Small intestine (tissue), 16 donors: ENCODE measurements at places on chromosomes 7 and 10. TPM values are rescaled to one million over a fixed set of nuclear protein-coding genes. Genes with fewer than 3 reads are reported as not detected.

DNA sequence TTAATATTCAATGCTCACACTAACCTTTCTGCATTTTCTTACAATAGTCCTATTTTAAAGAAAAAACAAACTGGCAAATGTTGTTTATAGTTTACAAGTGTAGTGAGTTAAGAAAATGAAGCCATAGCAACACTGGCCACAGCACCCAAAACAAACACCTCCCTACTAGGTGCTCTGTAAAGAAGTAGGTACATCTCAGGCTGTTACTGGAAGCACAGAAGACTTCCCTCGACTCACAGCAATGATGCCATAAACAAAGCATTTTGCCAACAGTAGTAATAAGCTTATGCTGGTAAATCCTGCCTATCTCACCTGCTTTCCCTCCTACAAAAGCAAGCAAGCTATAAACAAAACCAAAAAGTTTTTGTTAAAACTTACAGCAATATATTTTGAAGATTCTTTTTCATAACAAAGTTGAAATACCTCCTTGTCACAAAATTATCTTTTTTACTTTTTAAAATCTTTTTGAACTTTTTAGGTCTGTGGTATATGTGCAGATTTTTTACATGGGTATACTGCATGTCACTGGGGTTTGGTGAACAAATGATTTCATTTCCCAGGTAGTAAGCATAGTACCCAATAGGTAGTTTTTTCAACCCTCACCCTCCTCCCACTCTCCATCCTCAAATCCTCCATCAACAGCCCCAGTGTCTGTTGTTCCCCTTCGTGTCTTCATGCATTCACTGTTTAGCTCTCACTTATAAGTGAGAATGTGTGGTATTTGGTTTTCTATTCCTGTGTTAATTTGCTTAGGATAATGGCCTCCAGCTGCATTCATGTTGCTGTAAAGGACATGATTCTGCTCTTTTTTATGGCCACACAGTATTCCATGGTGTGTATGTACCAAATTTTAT lies 28.4 kb downstream of the COA1 start:
- H3K36me3 ChIP-seq: peaks cover 3% of the 10 kb centered on the region
- DNase-seq: no peak
- no peak overlapping the region for H3K4me3 ChIP-seq

GRCh38 chr10:57696641-57697040 lies 571.1 kb downstream of the IPMK start:
- no peaks in the 10 kb centered on the region for H3K4me1 ChIP-seq
- no peak overlapping the region for H3K4me3 ChIP-seq
- no peaks in the 10 kb centered on the region for H3K27me3 ChIP-seq
- no peaks in the 10 kb centered on the region for H3K36me3 ChIP-seq

- no peak overlapping the region for H3K4me3 ChIP-seq
- H3K4me1 ChIP-seq: peaks cover 7% of the 10 kb centered on the region
- no peaks in the 10 kb centered on the region for H3K27me3 ChIP-seq
- H3K27ac ChIP-seq: no peak overlapping the region
Observed at GRCh38 chr7:11232462-11232861, 258.8 kb downstream of the PHF14 start.

Gene MMRN2
- 1.4 TPM for polyA plus RNA-seq

Gene EN2
- polyA plus RNA-seq: not detected
